Prostate gland (tissue), 2 donors: ENCODE measurements at places on chromosomes 1 and 21. TPM values are rescaled to one million over a fixed set of nuclear protein-coding genes. Genes with fewer than 3 reads are reported as not detected.

- DNase-seq, result no peak
Observed at GRCh38 chr1:180415985-180416633, 86.3 kb downstream of the ACBD6 start.

GRCh38 chr1:70109241-70109640, 96.1 kb downstream of the LRRC40 start:
- no peak for DNase-seq

GRCh38 chr1:222546091-222546490, 1.8 kb downstream of the HHIPL2 start:
- no peak for DNase-seq

DNA sequence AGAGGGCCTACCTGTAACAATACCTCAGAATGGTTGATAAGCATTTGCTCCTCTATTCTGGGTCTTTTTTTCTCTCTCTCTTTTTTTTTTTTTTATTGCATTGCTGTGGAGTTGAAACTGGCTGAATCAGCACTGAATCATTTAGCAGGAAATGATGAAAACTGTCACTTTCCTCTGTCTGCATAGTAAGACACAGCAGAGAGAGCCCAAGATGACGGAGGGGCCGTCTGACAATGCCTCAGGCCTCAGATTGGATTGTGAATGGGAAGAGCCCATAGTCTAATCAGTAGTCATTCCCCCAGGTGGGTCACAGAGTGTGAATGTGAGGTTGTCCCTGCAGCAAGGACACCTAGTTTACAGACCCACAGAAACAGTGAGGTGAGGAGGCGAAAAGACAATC, 193.2 kb upstream of the PLXNA2 start:
- DNase-seq, result no peak

DNA sequence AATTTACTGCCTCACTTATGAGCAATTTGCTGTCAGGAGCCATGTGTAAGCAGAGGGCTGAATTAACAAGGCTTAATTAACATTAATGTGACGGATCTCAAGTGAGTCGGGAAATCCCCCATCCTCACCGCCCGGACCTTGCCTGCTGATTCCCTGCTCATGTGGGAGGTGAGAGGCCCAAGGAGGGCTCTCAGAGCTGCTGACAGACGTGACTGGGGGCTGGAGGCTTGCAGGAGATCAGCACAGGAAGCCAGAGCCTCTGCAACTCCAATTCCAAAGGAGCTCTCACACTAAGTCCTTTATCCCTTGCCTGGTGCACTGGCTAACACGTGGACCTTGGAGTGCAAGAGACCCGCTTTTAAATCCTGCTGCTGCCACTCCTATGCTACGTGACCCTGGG, 19.4 kb downstream of the LRP8 start:
- no peak for DNase-seq

DNA sequence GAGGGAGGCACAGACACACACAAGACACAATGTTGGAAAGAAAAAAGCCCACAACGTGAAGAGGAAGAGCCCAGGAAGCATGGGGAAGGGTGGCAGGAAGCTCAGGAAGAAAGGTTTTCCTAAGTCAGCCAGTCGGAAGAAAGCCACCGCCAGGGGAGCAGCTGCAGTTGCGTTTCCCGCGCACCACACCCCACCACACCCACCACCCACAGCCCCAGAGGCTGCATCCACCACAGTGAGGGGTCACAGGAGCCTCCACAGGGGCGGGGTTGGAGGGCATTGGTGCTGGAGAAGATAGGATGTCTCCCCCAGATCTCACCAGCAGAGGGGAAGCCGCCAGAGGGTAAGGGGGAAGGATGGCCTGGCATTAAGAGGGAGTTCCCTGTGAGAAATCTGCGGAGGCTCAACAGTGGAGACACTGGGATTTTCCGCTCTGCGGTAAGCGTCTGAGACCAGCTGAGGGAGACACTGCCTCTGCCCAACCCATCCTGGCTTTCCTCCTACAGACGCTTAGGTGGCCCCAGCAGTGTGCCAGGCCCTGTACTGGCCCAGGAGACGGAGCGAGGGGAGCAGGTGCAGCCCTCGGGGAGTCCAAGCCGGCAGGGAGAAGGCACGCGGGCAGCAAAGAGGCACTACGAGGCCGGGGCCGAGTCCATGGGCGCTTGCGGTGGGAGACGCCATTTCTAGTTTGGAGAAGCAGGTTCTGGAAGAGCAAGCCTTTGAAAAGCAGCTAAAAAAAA, 19.8 kb downstream of the PGLYRP3 start:
- DNase-seq, result no peak

DNA sequence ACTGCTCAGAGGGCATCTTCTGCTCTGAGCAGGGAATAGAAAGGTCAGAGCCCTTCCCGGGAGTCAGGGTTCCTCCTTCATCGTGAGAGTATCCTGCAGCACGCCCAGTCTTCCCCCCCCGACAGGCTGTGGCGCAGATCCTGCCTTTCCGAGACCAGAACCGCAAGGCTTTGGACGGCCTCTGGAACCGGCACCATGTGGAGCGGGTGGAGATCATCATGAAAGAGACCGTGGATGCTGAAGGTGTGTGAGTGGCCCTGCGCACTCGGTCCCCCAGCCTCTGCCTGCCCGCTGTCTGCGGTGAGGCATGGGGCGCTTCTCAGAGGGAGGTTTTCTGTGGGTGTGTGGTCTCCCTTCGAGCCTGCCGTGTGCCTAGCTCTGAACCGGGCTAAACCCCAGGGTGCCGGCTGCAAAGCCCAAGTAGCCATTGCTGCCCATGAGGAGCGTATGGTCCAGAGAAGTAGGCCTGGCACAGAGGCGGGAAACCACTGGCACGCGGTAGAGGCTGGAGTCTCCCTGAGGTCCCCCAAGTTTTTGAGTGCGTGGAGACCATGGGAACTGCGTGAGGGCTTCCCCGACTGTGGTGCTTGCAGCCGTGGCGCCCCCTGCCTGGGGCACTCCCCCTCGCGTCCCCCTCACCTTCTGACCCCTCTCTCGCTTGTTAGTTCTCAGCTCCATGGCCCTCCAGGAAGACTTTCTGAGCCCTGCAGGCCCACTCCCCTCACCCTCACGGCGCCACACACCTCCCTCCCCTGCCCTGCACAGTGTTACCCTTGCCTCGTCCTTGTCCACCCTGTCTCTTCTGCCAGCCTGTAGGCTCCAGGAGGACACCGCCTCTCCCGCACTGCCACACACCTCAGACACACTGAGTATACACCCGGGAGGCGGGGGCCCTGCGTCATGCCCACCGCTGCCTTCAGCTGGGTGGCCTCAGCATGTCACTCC, 12.5 kb downstream of the H6PD start:
- no peak for DNase-seq

DNA sequence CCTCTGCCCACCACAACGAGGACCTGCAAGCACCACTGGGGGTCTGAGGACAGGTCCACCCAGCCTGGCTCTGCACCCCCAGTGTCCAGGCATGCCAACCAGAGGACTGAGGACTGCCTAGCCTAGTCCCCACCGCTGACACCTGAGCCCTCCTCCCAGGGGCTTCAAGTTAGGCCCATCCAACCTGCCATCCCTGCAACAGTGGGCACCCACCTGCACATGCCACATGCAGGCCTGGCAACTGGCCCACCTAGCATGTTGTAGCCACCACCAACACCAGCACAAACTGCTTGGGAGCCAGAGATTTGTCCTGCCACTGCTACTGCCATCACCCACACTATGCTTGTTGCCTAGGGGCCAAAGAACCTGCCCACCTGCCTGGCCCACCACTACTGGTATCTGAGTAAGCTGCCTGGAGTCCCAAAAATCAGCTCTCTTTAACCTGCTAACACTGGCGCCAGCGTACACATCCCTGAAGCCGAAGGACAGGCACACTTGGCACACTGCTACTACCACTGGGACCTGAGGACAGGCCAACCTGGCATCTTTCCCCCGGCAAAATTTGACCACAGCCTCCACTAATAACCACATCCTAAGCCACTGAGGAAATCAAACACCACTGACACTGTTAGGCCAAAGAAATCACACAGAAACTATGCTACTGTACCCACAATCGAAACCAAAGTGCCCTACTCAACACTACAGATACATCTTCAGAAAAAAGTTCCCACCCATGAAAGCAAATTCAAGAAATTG, 61.5 kb downstream of the PSMG1 start:
- DNase-seq, result no peak

DNA sequence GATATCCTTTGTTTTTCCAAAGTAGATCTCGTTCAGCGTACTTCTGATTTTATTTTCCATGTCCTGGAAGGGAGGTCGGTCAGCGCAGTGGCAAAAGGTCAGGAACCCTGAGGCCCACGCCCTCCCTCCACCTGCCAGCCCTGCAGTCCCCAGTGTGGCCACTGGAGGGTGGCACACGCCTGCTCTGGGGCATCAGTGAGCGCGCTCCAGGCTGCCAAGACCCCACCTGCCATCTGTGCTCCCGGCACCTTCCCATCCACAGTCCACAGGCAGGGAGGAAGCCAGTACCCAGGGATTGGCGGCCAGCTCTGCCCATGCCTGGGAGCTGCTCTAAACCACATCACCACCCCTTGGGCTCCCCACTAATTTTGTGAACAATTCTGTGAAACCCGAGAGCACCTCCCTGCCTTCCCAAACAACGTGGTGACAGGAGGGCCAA, 32.3 kb downstream of the SLC66A1 start:
- DNase-seq, result peak; percentile 65

DNA sequence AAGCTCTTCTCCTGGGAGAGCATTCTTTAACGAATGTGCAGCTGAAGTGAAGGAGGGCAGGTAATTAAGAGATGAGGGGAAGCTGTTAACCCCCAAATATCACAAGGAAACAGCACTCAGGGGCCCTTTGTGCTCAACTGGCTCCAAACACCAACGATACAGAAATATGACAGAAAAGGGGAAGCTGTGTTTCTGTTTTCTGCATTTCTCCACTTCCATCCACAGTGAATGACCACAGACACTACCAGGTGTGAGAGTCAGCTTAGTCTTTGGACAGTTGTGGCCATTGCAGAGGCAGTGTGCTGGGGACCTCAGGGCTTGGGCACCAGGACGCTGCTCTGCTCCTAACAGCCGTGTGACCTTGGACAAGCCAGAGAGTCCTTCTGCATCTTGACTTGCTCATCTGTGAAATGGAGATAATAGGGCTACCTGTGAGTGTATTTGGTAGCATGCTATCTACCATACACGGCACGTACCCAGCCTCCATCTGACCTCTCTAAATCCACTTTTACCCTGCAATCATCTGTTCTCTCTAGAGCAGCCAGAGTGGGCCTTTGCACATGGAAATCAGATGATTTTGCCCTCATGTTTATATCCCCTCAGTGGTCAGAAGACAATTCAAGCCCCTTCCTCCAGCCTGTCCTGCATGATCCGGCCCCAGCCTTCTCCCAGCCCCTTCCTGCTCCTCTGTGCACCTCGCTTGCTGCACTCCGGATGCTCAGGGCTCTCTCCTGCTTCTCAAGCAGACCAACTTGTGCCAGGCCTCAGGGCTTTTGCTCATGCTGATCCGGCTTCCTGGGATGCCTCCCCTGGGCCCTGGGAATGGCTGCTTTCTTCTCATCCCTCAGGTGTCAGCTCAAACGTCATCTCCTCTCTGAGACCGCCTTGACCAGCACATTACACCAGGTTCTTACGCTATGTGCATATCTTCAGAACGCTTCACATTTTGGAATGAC, 4.7 kb upstream of the TINAGL1 start:
- DNase-seq, result no peak

DNA sequence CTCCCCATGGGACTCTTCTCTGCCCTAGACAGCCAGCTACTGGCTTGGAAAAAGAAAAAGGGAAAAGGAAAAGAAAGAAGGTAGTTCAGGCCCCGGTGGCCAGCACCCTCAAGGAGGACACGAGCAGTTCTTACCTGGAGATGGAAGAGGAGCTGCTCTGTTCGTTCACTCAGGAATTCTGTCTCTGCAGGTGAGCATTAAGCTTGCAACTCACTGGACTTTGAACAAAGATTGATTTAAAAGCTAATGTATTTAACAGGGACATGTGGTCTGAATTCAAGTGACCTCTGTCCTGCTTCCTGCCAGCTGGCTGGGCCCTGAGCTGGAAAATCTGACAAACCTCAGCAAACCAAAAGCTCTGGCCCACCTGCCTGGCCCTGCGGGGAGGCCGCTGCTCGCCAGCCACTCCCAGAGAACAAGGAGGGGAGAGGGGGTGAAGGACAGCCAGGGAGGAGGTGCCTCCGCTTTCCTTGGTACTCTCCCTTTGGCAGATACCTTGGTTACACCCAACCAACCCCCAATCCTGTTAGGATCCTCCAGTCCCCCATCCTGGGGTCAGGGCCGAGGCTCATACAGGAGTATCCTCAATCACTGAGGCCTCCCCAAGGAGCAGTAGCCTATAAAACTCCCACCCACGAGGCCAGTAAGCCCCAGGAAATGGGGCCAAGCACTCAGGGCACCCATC, at the start of gene PDZK1:
PDZK1 (minus strand) TSS at position 186 of the 685 bp plus-strand sequence. CDS start 19,347 bp downstream, outside the sequence.
- no peak for DNase-seq

GRCh38 chr1:234617986-234618736, 8.2 kb upstream of the IRF2BP2 start:
- DNase-seq, result no peak

DNA sequence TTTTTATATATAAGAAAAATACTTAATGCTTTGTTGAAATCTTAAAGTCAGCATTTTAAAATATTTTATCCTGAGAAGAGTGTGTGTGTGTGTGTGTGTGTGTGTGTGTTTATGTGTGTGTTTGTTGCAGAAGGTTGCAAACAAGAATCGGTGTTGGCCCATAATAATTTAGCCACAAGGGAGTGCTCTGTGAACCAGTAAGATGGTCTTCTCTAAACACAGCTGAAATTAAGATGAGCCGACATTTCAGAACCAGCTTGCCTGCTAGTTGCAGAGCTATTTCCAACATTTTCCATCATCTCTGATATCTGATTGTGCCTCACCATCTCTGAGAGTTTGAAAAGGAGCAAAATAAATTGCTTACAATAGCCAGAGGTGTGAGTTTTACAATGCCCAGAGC, 158.8 kb upstream of the SGIP1 start:
- no peak for DNase-seq

DNA sequence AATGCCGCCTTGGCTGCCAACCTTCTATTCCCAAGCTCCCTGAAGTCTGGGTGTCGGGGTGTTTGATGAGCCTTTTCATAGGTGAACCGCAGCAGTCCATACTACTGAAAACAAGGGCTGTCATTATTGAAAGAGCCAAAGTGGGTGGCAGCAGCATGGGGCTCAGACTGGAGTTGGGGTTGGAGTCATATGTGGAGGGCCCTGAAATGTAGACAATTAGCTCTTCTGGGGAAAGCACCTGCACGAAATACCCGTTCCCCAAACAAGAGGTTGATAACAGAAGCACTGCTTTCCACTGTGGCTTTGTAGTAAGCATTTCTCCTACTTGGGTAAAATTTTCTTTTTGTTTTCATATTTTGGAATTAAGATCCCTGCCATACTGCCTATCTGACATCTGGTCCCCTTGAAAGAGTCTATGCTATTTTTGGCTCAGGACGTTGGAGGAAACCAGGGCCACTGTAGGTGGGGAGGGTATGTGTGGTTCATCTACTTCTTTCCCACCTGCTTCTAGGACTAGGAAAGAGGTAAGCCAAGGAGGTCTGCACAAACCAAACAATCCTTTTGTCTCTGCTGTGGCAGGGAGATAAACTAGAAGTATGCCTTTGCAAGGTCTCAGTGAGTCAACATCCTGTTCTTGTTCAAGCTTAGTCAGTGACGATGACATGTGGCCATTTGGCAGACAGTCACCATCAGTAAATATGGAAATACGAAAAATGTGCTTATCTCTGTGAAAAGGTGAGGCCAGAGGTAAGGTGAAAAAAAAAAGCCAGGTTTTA, 197.0 kb upstream of the UBE2U start:
- DNase-seq, result peak; percentile 48

Gene SHISA4
- total RNA-seq, result 61.9 TPM

Gene OR2T33
- total RNA-seq, result not detected

Gene KCNH1
- total RNA-seq, result 0.68 TPM

Gene AKR7A3
- 2.6 TPM for total RNA-seq

Gene ZSCAN20
- total RNA-seq, result 4.7 TPM

Gene PRR9
- total RNA-seq, result not detected

Gene PGLYRP3
- not detected for total RNA-seq

Gene GJA9
- 0.09 TPM for total RNA-seq

Gene CD247
- not detected for total RNA-seq

Gene HENMT1
- total RNA-seq, result 22.1 TPM

Gene C1orf105
- 1.4 TPM for total RNA-seq
